Stimulated activated CD4-positive, alpha-beta T cell treated with anti-CD3 and anti-CD28 coated beads, Interleukin-12 subunit alpha, Interleukin-12 subunit beta, amount 100 ng/mL, for 4 hours (primary cell): ENCODE measurements at places on chromosomes 5 and 9.

GRCh38 chr5:62594364-62594984 lies 15.9 kb downstream of the LRRC70 start:
- DNase-seq: no peak

- DNase-seq: peak; percentile 77
Observed at GRCh38 chr9:112793213-112793810, 42.8 kb downstream of the SNX30 start.

DNA sequence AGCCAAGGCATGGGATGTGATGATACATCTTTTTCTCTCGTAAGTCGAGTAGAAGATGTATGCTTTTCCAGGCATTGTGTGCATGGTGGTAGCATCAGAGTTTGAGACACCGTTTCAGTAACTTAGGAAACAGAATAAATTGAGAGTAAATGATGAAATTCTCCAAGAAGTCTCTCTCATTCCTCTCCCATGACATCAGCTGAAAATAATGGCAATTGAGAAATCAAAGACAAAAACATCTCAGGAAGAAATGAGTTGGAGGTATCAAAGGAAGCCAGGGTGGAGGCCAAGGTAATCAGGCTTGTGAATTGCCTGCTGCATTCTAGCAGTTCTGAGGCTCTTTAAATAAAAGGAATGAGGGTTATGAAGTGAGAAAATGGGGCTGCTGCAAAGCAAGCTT lies 53.9 kb downstream of the SGCD start:
- DNase-seq: no peak

DNA sequence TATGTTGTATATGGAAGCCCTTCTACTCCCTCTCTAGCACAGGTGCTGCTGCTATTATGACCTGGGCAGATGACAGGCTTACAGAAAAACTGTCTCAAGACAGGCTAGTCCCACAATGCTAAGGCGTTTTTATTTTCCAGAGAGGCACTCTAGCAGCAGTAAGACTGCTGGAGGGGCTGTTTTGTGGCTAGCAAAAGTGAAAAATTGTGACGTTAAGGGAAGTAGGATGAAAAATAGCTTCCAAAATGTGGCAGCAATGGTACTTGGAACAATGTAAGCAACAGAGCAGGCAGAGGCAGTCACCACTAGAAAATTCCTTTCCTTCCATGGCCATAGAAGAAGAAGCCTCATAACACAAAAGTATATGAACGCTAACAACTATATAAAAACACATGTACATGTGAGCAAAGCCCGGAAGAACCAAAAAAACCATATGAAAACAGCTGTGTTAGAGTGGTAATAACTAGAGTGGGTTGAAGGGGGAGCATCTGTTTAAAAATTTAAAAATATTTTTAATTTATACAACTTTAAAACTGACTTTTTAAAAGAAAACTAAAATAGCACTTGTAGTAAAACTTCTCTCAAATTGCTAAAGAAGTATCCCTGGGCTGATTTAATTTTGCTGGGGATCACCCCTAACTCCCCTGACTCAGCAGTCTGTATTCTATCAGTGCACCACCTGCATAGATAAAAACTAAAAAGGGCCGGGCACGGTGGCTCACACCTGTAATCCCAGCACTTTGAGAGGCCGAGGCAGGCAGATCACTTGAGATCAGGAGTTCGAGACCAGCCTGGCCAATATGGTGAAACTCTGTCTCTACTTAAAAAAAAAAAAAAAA lies 30.6 kb downstream of the CLINT1 start:
- DNase-seq: no peak

- DNase-seq: no peak
Observed at GRCh38 chr5:84131372-84131771, 253.3 kb downstream of the EDIL3 start.

DNA sequence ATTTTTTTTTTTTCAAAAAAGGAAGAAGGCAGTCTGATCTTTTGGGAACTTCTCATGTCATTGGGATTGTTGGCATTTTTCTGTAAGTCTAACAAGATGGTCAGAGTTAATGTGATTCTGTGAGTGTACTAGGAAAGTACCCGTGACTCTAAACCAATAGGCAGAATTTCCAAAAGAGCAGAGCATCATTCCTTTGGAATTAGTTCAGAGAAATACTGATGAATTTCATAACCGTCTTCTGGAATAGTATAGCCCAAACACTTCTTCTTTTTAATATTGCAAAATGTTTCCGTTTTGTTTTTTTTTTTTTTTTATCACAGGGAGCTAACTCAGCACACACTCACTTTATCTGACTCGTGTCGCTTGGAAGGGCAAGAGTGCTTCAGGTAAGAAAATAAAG lies 407.4 kb downstream of the DTWD2 start:
- no peak for DNase-seq

DNA sequence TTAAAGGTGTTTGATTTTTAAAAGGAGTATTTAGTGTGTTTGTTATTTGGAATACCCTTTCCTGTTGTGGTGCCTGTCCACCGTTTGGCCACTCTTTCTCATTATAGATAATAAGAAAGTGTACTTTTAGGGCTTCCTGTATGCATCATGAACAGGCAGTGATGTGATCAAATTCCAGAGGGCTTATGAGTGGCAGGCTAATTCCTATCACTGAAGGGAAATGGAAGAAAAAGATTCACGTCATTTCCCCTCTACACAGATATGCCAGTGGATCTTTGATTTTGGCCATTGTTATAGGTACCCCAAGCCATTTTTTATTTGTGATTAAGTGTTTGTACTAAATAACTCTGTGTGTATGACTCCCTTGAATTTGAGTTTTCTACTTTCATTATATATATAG lies 37.1 kb downstream of the RPS6 start:
- DNase-seq: no peak

DNA sequence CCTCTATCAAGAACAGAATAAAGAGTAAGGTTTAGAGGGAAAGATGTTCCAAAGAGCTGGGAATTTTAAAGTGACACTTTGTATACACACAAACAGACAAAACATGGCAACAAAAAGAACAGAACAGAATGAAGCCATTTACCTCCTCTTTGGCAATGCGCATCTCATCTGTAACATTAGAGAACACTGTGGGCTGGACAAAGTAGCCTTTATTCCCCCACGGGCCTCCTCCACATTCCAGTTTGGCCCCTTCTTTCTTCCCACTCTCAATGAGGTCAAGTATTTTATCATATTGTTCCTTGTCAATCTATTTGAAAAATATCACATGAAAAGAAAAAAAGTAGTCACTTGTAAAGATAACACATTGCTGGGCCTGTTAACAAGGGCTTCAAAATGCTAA lies 41.0 kb downstream of the ALDH1A1 start:
- DNase-seq: no peak

DNA sequence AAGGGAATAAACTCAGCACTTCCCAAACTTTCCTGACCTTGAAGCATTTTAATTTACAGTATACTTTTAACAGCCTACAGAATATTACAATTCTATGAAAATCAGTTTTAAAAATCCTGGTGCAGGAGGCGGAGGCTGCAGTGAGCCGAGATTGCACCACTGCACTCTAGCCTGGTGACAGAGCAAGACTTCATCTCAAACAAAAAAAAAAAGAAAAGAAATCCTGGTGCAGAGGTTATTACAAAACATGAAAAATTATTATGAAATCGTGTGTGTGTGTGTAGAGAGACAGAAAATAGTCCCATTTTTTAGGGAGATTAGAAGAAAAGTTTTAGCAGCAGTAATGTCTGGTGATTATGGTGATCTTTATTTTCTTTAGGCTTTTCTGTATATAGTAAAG lies 26.9 kb downstream of the GOLPH3 start:
- no peak for DNase-seq

- no peak for DNase-seq
Observed at GRCh38 chr5:65247594-65247993, 234.1 kb downstream of the ADAMTS6 start.

DNA sequence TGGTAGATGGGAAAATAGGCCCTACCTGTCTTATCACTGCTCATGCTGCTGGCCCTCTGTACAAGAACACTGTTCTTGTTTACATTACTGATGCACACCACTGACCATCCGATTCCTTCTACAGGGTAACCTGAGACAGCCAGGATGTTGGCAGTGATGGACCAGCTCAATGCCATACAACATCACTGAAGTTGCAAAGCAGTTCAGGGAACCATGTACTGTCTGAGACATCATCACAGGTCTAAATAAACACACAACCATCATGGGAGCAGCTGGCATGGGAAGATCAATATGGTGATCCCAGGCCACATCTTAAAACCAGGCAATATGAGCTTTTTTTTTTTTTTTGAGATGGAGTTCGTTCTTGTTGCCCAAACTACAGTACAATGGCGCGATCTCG lies 59.0 kb downstream of the IARS1 start:
- DNase-seq: no peak

GRCh38 chr5:84259283-84260045 lies 125.2 kb downstream of the EDIL3 start:
- no peak for DNase-seq

GRCh38 chr5:145960848-145961600 lies 24.6 kb downstream of the SH3RF2 start:
- no peak for DNase-seq

- no peak for DNase-seq
Observed at GRCh38 chr5:79510638-79511037, 3.3 kb downstream of the HOMER1 start.

GRCh38 chr5:158349987-158350386 lies 491.0 kb upstream of the CLINT1 start:
- DNase-seq: no peak

GRCh38 chr5:173178369-173178910 lies 34.1 kb downstream of the BNIP1 start:
- DNase-seq: no peak

- DNase-seq: no peak
Observed at GRCh38 chr5:55530669-55531068, 4.1 kb downstream of the PLPP1 start.

GRCh38 chr5:40796487-40796889 lies 1.7 kb downstream of the PRKAA1 start:
- no peak for DNase-seq

DNA sequence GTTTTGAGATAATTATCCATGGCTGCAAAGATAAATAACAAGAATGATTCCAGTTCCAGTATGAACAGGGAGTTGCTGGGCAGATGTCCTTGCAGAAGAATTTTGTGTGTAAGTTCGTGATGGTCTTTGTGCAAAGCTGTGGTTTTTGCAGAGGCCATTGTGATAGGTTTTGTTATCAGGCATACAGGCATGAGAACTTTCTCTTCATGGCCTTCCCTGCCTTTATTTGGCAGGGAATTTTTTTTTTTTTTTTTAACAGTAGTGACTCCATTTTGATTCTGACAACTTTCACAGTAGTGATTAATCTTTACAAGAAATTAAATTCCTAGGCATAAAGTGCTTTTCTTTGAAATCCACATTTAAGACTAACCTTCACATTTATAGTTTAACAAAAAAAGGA lies 1999.5 kb upstream of the CDH6 start:
- no peak for DNase-seq

DNA sequence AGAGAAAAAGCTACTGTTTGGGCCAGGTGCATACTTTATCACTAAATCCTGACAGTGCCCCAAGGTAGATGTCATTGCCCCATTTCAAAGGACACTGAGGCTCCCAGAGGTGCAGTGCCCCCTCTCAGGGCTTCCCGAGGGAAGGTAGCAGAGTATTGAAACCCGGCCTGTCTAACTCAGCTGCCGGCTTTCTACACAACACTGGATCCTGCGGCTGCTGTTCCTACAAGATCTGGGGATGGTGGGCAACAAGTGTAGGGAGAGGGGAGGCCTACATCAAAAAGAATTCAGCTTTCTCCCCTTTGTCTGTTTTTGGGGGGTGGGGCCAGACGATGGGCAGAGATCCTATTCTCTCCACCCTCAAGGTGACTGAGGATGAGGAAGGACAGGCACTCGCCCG lies 200.8 kb downstream of the DAB2IP start:
- no peak for DNase-seq

DNA sequence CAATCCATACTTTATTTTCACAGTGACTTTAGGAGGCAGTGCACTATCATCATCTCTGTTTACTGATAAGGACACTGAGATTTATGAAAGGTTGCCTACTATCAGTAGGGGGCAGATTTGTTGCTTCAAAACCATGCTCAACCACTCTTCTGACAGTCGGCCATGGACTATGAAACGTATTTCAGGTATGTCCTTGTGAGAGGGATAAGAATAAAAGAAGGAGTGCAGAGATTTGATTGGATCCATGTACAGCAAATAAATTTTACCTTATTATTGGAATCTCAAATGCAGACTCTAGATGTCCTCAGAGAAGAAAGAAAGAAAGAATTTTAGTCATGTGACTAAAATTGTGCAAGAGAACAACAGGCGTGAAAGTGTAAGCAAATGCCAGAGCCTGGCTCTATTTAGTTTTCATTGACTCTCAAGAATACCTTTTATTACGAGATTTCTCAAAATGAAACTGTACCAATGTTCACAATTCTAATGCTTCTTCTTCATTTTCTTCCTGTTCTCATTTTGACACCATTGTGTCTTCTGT lies 296.6 kb upstream of the RASA1 start:
- DNase-seq: no peak

- no peak for DNase-seq
Observed at GRCh38 chr9:137243626-137244485, 2.8 kb downstream of the TUBB4B start.

- DNase-seq: no peak
Observed at GRCh38 chr5:22751536-22751935, 101.6 kb downstream of the CDH12 start.

DNA sequence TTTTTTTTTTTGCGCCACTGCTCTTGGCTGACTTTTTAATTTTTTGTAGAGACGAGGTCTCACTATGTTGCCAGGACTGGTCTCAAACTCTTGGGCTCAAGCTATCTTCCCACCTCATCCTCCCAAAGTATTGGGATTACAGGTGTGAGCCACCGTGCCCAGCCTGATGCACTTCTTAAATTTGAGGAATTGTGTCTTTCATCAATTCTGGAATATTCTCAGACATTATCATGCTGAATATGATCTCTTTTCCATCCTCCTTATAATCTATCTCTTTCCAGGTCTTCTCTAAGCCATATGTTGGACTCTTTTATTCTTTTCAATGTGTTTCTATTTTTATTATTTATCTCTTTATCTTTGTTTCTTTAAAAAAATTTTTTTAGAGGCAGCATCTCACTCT lies 196.2 kb upstream of the IER5L start:
- no peak for DNase-seq

DNA sequence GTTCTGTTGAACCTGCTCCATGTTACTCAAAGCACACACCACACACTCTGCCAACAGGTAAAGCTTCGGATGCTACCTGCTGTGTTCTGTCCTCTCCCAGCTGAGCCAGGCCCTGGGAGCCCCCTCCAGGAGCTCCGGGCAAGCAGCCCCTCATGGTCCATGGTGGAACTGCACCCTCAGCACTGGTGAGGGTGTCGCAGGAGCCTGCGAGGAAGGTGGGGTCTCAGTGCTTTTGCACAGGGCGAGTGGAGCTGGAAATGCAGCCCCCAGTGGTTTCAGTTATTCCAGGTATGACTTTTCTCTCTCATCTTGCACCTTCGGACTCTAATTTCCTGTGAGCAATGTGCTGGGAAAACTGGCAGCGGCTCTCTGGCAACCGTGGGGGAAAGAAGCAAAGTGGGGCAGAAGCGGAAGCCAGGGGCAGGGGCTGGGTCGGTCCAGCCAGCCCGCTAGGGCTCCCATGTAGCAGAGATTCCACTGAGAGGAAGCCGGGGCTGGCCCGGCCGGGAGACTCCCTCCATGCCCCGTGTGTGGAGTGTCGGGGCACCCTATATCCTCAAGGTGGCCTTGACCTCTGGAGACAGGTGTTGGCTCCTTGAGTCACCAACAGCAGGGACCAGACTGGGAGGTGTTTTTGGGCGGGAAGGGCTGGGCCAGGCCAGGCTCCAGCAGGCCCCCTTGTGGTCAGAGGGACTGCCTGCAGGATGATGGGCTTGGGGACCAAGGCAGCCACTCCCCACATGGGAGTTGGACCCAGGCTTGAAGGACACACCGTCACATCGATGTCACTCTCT lies 75.6 kb upstream of the PRSS3 start:
- DNase-seq: peak; percentile 19

- DNase-seq: no peak
Observed at GRCh38 chr5:137635521-137635921, 100.4 kb downstream of the KLHL3 start.
